GM12865 (cell line): ENCODE measurements at places on chromosomes 7 and 10.

GRCh38 chr10:71981876-71982230, 17.7 kb downstream of the CHST3 start:
- no peak for DNase-seq

GRCh38 chr7:18754766-18755165, 259.2 kb downstream of the HDAC9 start:
- no peak for DNase-seq

DNA sequence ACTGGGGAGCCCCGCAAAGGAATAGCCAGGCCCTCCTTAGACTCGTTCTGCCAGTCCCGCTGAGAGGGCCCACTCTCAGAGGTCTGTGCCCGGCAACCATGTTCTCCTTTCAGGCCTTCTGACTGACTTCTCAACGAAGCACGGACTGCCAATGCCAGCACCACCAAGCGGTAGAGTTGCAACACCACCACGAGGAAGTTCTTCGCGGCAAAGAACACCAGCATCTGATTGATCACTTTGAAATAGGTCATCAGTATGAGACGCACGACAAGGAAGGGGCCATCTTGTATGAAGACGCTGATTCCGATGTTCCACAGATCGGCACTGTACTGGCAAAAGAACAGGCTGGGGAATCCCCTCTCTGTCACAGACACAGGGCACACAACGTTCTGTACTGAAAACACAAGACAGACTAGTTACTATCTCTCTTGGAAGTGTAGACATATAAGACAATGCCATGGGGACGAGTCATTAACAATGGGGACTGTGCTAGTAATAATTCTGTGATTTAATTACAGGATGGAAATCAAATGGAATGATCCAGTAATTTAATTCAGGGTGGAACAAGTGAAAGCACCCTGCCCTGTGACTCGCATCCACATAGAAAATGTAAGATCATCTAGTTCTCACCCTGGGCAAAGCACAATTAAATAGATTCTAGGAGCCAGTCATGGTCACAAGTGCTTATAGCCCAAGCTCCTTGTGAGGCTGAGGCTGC, 42.7 kb downstream of the TMEM26 start:
- peak; percentile 3 for DNase-seq

DNA sequence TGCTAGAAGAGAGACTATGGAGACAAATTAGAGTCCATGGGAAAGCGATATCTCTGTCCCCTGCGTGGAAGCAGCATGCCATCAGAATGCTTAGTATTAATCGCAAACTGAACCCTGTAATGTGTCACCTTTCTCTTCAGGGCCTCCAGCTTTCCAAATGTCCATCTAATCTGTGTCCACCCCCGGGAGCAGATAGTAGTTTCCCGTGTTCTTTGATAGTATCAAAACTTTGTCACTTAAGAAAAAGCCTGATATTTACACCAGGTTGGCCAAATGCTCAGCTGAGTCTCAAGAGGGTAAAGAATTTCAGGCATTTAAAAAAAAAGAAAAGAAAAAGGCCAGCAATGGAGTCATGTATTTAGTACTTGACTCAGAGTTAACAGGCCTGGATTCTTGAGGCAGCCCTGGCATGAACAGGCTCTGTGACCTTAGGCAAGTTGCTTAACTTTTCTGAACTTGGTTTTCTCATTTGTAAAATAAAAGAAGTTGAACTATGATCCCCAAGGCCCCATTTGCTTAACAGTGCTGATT, 10.4 kb upstream of the GSAP start:
- DNase-seq = no peak

DNA sequence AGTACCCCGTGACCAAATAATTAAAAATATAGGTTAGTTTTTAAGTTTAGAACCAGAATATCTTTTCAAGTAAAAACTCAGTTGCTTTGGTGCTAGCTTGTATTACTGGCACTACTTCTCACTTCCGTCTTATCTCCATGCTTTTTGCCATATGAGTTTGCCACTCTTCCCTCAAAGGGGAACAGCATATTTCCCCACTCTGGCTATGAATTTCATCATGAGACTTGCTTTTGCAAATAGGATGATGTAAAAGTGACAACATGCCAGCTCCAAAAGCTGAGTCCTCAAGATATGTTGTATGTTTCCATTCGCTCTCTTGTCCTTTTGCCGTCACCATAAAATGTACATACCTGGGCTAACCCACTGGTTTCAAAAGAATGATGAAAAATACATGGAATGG, 178.1 kb upstream of the SEMA3A start:
- no peak for DNase-seq

- DNase-seq = peak; percentile 55
These were observed 30.5 kb upstream of the SRGN start for GRCh38 chr10:69057261-69057950.
